ENCODE measurements at places on chromosomes 1 and 21. TPM values are rescaled to one million over a fixed set of nuclear protein-coding genes. Genes with fewer than 3 reads are reported as not detected.

The IFNLR1 gene
- not detected for total RNA-seq

The SAMD11 gene
- under 0.01 TPM for total RNA-seq

DNA sequence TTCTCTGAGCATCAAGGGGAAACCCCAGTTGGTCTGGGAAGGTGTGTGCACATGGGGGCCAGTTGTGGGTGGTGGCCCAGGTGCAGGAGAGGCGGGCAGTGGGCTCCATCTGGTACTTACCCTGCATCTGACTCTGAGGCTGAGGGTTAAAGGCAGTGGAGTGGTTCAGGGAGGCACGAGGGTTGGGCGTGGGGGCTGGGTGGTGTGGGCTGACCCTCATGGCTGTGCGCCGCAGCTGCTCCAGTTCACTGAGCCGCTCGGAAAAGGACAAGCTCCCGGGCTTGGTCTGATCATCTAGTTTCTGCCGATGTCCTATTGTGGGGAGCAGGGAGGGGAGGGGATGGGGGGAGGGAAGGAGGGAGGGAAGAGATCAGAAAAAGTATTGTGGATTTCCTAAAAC is 165.5 kb downstream of the CLIC6 start:
- no peak for DNase-seq

- DNase-seq = no peak
Observed at GRCh38 chr1:15001317-15001915, 152.1 kb upstream of the TMEM51 start.

- no peak for DNase-seq
Observed at GRCh38 chr1:167479331-167479979, 38.9 kb downstream of the CD247 start.

GRCh38 chr1:11657654-11658053 is 3.0 kb downstream of the FBXO44 start:
- no peak for DNase-seq
